Stimulated activated CD4-positive, alpha-beta T cell treated with anti-CD3 and anti-CD28 coated beads, TNF-alpha, amount 100 ng/mL, for 48 hours (primary cell): ENCODE measurements at places on chromosomes 2 and 18.

DNA sequence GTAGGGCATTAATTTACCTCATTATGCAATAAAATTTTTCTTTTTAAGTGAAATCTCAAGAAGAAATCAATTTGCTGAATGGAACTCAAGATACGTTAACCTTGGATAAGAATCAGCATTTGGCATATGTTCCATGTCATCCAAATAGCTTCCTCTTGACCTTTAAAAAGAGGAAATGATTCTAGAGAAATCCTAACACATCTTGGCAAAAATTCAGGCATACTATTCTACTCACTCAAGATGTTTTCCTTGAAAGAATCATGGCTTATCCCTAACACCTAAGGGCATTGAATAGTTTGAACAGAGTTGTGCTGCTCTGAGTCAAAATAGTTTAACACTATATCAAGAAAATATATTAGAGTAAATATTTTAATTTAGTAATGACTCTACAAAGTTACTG lies 678.0 kb downstream of the EPHA4 start:
- DNase-seq: no peak

DNA sequence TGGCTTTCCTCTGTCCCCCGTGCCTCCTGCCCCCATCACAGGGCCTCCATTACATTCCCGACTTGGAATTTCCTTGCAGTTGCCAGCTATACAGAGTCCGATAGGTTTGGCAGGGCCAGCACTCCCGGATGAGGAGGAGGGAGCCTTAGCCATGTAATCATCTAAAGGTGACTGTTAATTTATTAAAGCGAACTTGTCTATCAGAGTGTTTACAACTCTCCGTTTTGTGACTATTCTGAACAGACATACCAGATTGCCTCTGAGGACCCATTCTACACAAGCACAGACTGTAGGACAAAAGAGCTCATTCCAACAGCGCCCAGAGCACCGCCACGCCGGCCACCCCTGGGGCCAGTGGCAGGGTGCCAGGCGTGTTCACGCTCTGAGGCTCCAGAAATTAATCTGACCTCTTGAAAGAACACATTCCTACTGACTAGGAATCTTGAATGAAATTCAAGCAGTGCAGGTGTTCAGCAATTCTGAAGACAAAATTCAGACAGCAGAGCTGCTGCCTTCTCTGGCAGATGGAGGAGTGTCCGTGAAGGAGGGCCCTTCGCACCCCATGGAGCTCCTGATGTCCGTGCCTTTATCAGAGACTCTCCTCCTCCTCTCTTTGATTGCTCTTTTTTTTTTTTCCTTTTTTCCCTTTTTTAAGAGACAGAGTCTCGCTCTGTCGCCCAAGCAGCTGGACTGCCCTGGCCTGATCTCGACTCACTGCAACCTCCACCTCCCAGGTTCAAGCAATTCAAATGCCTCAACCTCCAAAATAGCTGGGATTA lies 58.1 kb upstream of the RALBP1 start:
- no peak for DNase-seq

DNA sequence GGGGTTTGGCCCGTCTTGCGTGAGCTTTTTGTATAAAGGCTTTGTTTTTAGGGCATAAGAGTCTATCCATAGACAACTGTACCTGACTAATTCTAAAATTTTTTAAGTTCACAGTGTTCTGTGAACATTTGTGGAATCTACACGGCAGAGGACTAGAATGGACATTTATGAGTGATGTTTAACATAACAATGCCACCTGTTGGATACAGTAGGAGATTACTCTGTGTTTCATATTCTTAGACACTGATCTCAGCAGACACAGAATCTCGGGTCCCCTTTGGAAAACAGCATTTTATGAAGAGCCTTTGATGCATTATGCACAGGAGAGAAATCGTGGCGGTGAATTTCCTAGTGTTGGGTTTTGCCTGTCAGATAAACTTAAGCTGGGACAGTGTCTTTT lies 752.2 kb downstream of the DPP10 start:
- no peak for DNase-seq

- DNase-seq: no peak
These were observed 124.5 kb upstream of the CDCA7 start for GRCh38 chr2:173230181-173230580.

- DNase-seq: no peak
These were observed 38.5 kb downstream of the AGAP1 start for GRCh38 chr2:235532307-235532706.

DNA sequence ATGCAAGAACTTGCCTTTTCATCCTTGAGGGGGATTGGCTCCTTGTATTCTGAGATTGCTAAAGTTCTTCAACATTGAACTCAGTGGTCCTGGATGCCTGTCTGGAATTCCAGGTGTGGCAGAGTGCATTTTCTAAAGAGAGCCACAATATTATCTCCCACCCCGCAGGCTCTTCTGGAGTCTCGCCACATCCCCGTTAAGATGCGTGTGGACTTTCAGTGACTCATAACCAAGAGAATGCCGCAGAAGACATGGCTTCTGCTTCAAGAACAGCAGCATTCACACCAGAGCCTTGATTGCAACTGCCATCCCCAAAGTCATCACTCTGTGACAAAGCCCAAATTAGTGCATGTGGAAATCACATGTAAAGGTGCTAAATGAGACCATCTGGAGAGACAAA lies 142.7 kb downstream of the CDH20 start:
- no peak for DNase-seq

DNA sequence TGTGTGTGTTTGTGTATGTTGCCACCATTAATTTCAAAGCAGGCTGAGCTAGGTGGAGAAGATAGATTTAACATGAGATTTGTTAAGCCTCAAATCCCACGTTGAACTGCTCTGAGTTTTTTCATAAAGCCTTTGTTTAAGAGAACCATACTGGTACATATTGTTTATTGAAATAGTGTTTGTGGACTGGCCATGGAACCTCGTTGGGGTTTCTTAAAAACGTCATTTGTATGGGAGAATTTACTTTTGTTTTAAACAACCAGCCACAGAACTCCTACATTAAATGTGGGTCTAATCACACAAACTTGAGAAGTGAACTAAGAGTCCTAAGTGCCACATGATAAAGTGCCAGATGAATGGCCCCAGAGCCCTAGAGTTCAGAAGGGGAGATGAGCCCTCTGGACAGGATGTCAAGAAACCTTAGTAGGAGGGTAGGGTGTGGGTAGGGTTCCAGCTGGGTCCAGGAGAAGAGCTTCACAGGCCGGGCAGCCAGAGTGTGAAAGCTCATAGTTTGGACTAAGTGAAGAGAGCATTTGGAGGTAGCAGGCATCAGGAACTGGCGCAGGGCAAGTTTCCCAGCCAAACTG lies 120.6 kb upstream of the EML6 start:
- DNase-seq: no peak

- no peak for DNase-seq
These were observed 32.6 kb upstream of the ATG16L1 start for GRCh38 chr2:233218836-233219235.

DNA sequence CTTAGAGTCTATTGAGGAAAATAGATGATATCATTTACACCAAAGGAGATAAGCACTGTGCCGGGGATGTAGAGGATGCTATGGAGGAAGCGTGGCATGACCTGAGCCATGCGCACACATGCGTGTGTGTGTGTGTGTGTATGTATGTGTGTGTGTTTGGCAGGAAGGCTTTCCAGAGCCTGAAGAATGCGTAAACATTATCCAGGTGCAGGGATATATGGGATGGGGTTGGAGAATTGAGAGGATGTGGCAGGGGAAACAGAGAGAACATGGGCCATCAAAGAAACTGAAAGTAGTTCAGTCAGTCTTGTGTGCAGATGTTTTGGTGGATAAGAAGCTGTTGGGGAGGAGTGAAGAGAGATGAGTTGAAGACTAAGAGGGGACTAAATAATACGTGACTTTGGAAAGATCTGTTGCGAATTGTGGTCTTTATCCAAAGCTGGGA lies 9.3 kb upstream of the STAT1 start:
- DNase-seq: no peak

DNA sequence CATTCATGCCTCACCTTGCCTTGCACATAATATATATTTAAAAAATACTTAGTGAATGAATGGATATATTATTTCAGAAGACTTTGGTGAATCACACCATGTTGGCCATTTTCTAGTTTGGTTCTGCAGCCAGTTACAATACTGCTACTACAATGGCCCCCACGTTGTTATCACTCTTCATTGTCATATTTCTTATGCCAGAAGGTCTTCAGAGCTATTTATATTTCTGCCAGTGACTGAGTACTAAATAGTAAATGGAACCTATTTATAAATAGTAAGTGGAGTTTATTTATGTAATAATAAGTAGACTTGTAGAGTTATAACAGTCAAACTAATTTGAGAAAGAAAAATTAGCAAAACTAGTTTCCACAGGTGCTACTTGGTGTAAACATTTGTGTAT lies 516.6 kb upstream of the SYT4 start:
- no peak for DNase-seq

- DNase-seq: no peak
These were observed 1.3 kb upstream of the CLIP4 start for GRCh38 chr2:29113891-29114321.

DNA sequence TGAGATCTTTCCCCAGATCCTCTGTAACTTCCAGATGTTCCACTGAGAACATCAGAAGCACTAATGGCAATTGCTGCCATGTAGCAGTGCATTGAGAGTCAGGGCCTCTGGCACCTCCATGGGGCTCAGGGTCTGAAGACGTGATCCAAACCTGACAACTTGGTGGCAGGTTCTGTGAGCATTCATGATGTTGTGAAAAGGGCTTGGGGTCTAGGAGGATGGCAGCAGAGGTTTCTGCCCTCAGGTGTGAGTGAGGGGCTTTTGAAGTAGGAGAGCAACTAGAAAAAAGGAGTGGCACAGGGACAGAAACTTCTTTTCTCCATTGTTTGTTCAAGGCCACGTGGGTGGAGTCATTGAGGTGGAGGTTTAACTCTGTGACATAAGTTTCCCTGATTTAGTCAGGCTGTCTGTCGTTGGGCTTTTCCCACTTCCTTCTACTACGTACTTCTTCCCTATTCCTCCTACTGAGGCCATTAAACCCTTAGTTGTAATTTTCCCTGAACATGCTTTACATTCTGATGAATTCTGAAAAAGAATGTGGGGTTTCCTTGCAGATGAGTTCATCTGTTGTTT lies 13.1 kb downstream of the CFLAR start:
- DNase-seq: no peak
